ENCODE measurements at places on chromosomes 16 and 17. TPM values are rescaled to one million over a fixed set of nuclear protein-coding genes. Genes with fewer than 3 reads are reported as not detected.
A peak's percentile ranks its signal among the peaks of the same experiment; 100 is the strongest.

DNA sequence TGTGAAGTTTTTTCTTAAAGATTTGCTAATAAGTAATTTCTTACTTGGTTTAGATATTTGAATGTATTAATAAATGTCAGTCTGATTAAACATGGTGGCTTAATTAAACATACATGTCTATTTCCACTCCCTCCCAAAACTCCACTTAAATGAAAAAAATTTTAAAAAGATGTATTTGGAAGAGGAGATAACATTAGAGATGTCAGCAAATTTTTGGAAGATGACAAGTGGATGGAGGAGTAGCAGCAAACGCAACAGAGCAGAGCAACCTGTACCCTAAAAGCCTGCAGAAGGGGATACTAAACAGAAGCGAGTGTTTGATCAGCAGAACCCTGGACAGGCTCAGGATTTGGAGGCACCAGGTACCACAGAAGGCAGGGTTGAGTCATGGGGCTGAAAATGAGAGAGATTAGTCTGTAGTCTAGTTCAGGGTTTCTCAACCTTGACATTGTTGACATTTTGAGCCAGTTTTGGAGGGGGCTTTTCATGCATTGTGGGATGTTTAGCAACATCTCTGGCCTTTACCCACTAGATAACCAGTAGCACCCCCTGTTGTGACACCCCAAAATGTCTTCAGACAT, 17.8 kb downstream of the LUC7L3 start:
- no peak overlapping the region for H3K27ac ChIP-seq
- DNase-seq = no peak
- H3K27me3 ChIP-seq = no peaks in the 10 kb centered on the region
- peaks cover 31% of the 10 kb centered on the region for H3K36me3 ChIP-seq

The RRAD gene
- 2.3 TPM for total RNA-seq

The CCL4 gene
- 379 TPM for total RNA-seq

DNA sequence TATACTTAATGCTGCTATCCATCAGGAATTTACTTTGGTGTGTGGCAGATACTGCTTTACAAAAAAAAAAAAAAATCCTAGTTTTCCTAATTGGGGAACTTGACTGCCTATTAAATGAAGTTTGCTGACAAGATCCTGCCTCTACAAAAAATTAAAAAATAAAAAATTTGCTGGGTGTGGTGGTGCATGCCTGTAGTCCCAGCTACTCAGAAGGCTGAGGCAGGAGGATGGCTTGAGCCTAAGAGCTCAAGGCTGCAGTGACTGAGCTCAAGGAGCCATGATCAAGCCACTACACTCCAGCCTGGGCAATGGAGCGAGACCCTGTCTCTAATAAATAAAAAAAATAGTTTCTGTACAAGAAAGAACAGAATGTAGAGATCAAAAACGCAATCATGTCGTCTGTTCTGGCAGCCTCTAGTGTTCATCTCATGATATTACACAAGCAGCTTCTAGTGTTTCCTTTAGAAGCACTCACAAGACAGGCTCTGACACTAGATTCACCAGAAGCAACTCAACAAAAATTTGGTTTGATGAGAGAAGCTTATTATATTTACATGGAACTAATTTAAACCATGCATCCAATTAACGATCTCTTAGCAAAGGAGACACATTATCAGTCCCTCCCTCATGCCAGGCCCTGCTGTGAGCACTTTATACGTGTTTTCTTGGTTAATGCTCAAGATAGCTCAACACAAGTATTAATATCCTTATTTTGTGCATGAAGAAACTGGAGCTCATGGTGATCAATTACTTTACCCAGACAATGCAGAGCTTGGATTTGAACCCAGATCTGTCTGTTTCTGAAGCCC, 6.8 kb upstream of the KRTAP17-1 start:
- H3K4me3 ChIP-seq = no peak overlapping the region
- peaks cover 6% of the 10 kb centered on the region for H3K36me3 ChIP-seq
- no peaks in the 10 kb centered on the region for H3K4me1 ChIP-seq
- H3K27ac ChIP-seq = no peak overlapping the region

GRCh38 chr16:11955713-11956123, 9.3 kb upstream of the TNFRSF17 start:
- H3K36me3 ChIP-seq = no peaks in the 10 kb centered on the region
- no peaks in the 10 kb centered on the region for H3K27me3 ChIP-seq
- no peaks in the 10 kb centered on the region for H3K4me1 ChIP-seq
- DNase-seq = no peak
- no peak overlapping the region for H3K27ac ChIP-seq

DNA sequence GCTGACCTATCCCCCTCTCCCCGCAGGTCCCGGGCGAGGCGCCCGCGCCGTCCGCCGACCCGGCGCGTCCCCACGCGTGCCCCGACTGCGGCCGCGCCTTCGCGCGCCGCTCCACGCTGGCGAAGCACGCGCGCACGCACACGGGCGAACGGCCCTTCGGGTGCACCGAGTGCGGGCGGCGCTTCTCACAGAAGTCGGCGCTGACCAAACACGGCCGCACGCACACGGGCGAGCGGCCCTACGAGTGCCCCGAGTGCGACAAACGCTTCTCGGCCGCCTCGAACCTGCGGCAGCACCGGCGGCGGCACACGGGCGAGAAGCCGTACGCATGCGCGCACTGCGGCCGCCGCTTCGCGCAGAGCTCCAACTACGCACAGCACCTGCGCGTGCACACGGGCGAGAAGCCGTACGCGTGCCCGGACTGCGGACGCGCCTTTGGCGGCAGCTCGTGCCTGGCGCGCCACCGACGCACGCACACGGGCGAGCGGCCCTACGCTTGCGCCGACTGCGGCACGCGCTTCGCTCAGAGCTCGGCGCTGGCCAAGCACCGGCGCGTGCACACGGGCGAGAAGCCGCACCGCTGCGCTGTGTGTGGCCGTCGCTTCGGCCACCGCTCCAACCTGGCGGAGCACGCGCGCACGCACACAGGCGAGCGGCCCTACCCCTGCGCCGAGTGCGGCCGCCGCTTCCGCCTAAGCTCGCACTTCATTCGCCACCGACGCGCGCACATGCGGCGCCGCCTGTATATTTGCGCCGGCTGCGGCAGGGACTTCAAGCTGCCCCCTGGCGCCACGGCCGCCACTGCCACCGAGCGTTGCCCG, 10.3 kb downstream of the ZNF771 start:
- no peak overlapping the region for H3K27ac ChIP-seq
- peak; percentile 91 for DNase-seq
- peaks cover 9% of the 10 kb centered on the region for H3K36me3 ChIP-seq

DNA sequence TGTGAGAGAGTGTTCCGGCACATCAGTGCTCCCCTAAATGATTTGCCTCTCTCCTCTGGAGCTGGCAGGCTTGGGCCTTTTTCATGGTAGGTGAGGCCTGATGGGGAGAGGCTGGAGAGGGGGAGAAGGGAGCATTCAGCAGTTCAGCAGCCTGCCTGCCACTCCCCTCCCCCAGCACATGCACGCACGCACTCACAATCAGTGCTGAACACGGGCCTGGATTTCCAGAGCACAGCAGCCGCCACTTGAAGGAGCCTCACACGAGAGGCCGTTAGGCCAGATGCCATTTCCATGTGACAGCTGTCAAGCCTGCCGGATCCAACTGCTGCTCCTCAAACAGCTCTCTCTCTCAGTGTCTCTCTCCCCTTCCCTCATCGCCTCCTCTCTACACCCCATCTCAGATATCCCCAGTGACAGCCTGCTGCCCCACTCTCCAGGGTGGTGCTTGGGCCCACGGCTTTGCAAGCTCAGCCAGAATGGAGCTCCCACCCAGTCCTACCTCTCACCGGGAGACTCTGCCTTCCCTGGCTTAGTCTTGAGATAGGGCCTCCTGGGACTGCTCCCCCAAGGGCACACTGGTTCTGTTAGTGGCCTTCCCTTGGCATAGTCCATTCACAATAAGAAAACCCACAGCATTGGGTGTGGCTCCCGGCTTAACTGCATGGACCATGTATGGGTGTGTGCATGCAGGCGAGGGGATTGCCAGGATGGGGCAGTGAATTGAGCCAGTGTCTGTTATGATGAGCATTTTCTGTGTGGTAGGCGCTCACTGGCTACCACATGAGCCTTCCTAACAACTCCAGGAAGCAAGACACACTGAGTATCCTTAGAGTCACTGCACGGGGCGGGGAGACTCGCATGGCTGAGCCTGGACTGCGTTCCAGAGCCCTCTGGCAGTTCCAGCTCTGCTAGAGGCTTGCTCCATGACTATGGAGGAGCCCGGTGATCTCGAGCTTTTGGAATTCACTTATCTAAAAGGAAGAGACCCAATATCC, 226.2 kb downstream of the CCDC182 start:
- no peak overlapping the region for H3K27ac ChIP-seq
- DNase-seq = no peak
- H3K36me3 ChIP-seq = no peaks in the 10 kb centered on the region
- peaks cover 3% of the 10 kb centered on the region for H3K4me1 ChIP-seq
- H3K27me3 ChIP-seq = no peaks in the 10 kb centered on the region
- H3K4me3 ChIP-seq = no peak overlapping the region

DNA sequence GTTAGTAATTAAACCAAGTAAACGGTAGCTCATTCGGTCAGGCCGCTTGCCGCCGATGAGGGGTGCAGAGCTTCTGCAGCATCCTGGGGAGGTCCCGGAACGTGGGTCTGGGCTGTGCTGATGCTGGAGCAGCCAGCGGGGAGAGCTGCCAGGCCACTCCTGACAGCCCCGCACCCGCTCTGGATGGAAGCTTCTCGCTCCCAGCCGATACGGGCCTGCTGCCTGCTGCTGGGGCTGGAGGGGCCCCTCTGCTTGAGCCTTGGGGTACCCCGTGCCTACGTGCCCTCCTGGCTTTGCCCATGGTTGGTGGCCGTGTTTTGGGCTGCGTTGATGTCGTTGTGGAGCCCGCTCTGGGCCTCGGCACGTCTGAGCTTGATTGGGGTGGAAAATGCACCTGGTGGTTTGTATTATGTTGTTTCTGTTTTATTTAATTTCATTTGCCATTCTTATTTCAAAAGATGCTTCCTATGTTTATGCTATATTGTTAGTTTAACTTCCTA, 41.6 kb upstream of the ZNF750 start:
- peaks cover 73% of the 10 kb centered on the region for H3K4me1 ChIP-seq
- H3K27ac ChIP-seq = no peak overlapping the region
- peaks cover 3% of the 10 kb centered on the region for H3K27me3 ChIP-seq
- H3K4me3 ChIP-seq = no peak overlapping the region
- DNase-seq = no peak

- H3K27ac ChIP-seq = peak overlapping the region; percentile 93
- peak overlapping the region; percentile 82 for H3K4me3 ChIP-seq
- H3K36me3 ChIP-seq = peaks cover 10% of the 10 kb centered on the region
- H3K4me1 ChIP-seq = peaks cover 67% of the 10 kb centered on the region
- no peaks in the 10 kb centered on the region for H3K27me3 ChIP-seq
- DNase-seq = no peak
These were observed 38.2 kb downstream of the PLCG2 start for GRCh38 chr16:81817296-81817695.

GRCh38 chr16:48287239-48287638, 39.9 kb upstream of the ABCC11 start:
- peaks cover 6% of the 10 kb centered on the region for H3K27me3 ChIP-seq
- no peak overlapping the region for H3K4me3 ChIP-seq
- H3K36me3 ChIP-seq = peaks cover 26% of the 10 kb centered on the region
- peaks cover 44% of the 10 kb centered on the region for H3K4me1 ChIP-seq
- DNase-seq = no peak

The HOXB9 gene
- 2.7 TPM for total RNA-seq

DNA sequence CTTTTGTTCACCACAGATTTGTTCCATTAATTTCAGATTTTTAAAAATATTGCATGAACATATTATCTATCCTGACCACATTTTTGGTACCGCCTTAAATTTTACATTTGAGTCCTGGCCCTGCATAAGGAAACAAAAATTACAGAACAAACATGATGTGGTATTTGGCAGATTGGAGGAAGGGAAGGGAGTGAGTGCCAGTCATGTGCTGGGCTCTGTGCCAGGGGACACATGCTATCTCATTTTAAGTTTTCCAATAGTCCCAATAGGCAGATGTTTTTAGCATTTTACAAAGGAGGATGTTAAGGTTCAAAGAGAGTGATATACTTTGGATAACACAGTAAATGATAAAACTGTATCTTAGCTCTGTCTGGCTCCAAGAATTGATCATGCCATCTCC, 185.1 kb downstream of the CDK5R1 start:
- H3K36me3 ChIP-seq = no peaks in the 10 kb centered on the region
- H3K4me1 ChIP-seq = no peaks in the 10 kb centered on the region
- no peak overlapping the region for H3K27ac ChIP-seq
- no peak overlapping the region for H3K4me3 ChIP-seq
- DNase-seq = no peak

The ZNF385C gene
- total RNA-seq = not detected

DNA sequence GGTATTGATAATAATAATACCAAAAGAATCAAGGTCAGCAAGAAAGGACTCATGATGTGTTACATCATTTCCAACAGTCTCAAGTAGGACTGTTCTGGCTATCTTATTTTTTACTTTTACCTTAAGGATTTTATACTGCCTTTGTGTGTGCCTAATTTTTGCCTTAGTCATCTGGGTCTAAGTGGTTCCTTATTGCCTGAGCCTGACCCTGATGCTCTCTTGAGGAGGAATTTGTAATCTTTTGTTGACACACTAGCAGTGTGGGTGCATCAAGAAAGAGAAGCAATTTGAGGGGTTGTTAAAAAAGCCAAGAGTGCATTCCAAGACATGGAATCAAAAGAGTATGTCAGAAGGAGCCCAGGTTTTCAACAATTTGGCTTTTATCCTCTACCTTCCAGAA, 59.3 kb downstream of the TMEM100 start:
- no peak for DNase-seq
- no peaks in the 10 kb centered on the region for H3K36me3 ChIP-seq
- no peak overlapping the region for H3K4me3 ChIP-seq
- no peaks in the 10 kb centered on the region for H3K4me1 ChIP-seq
- no peak overlapping the region for H3K27ac ChIP-seq

Measured in natural killer cell treated with Interleukin-12 subunit alpha and Interleukin-12 subunit beta and Interleukin-15 and Interleukin-18, amount 100 ng/mL, for 72 hours (primary cell).